HFF-Myc (cell line): ENCODE measurements at places on chromosomes 5 and 9.

- DNase-seq: no peak
Measured at GRCh38 chr5:175162036-175162435, 281.9 kb downstream of the DRD1 start.

GRCh38 chr9:119701651-119702050, 332.4 kb upstream of the BRINP1 start:
- no peak for DNase-seq

GRCh38 chr9:72041775-72042194, 18.6 kb downstream of the C9orf57 start:
- DNase-seq: peak; percentile 89

DNA sequence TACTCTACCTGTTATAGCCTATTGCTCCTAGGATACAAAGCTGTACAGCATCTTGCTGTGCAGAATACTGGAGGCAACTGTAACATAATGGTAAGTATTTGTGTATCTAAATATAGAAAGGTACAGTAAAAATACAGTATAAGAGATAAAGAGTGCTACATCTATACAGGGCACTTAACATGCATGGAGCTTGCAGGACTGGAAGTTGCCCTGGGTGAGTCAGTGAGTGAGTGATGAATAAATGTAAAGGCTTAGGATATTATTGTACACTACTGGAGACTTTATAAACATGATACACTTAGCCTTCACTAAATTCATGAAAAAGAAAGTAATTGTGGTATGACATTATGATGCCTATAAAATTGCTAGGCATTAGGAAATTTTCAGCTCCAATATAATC, 65.5 kb upstream of the OSMR start:
- DNase-seq: no peak

- DNase-seq: no peak
Measured at GRCh38 chr5:107301999-107302398, 368.7 kb downstream of the EFNA5 start.

DNA sequence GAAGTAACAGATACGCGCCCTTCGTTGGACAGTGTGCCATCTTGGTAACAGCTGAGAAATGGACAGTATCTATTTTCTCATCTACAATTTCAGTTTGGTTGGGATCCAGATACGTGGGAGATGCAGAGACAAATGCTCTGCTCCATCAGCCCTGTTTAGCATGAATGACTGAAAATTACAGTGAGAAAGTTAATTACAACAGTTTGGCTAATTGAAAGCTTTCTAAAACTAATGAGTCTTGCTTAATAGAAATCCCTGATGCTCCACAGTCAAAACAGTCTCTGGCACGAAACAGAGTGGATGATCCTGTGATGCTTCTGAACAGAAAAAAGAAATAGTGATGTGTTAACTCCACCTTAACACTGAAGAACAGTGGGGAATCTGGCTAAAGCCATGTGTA, 140.2 kb downstream of the DNAH5 start:
- DNase-seq: no peak

DNA sequence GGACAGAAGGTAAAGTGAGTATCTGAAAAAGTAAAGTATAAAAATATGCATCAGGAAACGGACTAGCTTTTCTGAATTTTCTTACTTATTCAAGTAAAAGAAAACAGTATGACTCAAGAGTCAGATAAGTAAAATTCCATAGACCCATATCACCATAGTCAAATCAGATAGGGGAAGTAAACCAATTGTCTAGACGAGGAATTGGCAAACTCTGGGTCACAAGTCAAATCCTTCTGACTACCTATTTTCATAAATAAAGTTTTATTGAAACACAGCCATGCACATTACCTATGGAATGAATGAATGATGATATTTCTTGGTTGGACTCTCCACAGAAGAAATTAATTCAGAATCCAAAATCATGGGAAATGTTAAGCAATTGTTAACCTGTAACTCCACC, 59.1 kb upstream of the TMC1 start:
- DNase-seq: no peak

DNA sequence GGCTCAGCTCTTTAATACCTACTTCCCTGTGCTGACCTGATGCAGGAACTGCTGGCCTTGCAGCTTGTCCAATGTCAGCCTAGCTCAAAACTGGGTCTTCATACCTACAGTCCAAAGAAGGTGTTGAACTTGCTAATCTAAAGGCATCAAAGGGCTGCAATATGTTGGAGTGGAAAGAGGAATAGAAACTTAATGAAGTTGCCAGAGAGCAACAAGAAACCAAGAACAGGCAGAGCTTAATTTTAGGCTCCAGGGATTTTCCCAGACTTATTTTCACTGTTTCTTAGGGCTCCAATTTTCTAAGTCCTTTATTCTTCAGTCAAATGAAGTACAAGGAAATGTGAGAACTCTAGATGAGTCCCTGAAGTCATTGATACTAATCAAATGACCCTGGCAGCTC, 17.6 kb upstream of the ERCC6L2 start:
- DNase-seq: no peak

DNA sequence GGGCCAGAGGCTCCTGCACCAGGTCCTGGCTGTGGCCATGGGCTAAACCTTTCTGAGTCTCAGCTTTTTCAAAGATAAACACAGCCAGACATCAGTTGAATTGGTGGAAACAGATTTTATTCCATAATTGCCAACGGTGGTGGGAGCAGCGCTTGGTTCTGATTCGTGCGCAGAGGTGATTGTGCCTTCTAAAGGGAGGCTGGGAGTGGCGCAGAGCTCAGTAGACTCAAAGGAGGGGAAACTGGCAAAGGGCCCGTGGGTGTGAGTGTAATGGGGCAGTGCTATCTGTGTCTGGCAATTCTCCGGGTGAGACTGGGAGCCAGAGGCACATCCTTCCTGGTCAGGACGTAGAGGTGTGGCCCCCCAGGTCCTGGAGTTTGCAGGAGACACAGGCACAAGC, 169.4 kb upstream of the PPP1R26 start:
- no peak for DNase-seq

DNA sequence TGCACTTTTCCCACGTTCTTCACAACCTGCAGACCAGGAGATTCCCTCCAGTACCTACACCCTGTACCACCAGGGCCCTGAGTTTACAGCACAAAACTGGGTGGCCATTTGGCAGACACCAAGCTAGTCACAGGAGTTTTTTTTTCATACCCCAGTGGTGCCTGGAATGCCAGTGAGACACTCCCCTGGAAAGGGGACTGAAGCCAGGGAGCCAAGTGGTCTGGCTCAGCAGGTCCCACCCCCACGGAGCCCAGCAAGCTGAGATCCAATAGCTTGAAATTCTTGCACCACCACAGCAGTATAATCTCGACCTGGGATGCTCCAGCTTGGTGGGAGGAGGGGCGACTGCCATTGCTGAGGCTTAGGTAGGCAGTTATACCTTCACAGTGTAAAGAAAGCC, 26.3 kb upstream of the SMC5 start:
- no peak for DNase-seq

DNA sequence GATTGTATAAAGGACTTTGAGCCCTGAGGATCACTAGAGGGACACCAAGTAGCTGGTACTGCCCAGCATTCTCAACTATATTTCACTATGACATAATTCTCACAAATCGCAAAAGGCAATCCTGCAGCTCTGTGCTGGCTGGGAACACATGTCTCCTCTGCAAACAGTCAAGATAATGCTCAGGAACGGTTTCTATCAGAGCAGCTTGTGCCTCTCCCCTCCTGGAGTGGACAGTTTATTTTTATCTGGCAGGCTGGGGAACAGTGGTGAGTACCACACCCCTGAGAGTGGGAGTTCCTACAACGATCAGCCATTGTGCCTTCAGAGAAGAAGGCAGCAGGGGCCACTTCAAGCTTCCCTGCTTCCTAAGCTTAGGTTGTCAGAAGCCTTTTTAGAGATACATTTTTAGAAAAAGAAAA, 65.8 kb downstream of the ERAP1 start:
- no peak for DNase-seq

DNA sequence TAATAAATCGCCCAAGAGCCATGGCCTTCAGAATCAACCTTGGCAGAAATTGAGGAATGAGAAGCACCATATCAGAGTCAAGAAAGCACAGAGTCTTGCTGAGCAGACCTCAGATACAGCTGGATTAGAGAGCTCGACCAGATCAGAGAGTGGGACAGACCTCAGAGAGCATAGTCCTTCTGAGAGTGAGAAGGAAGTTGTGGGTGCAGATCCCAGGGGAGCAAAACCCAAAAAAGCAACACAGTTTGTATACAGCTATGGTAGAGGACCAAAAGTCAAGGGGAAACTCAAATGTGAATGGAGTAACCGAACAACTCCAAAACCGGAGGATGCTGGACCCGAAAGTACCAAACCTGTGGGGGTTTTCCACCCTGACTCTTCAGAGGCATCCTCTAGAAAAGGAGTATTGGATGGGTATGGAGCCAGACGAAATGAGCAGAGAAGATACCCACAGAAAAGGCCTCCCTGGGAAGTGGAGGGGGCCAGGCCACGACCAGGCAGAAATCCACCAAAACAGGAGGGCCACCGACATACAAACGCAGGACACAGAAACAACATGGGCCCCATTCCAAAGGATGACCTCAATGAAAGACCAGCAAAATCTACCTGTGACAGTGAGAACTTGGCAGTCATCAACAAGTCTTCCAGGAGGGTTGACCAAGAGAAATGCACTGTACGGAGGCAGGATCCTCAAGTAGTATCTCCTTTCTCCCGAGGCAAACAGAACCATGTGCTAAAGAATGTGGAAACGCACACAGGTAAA, 4.5 kb downstream of the NFX1 start:
- DNase-seq: no peak

DNA sequence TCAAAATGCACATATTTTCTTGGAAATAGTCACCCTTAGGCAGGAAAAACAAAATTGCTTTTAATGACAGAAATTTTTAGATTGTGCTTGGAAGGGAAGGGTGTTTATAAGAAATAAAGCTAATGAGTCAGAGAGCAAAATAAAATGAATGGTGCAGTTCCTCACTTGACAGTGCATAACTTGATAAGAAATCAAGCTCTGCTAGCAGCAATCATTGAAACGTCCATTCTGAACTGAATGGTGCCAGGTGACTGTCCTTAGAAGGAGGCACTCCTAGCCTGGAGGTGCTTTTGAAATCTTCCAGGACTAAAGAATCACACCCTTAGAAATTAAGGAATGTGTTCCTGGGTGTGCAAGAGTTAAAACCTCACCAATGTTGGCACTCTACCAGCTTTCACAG, 202.5 kb downstream of the EFNA5 start:
- DNase-seq: no peak

GRCh38 chr9:12604164-12604821, 88.9 kb upstream of the TYRP1 start:
- DNase-seq: no peak

- no peak for DNase-seq
Measured at GRCh38 chr9:15295761-15296405, 11.1 kb downstream of the TTC39B start.

- no peak for DNase-seq
Measured at GRCh38 chr5:170619869-170620268, 116.0 kb downstream of the KCNIP1 start.

- no peak for DNase-seq
Measured at GRCh38 chr5:102713278-102713677, 41.8 kb upstream of the PAM start.

- DNase-seq: no peak
Measured at GRCh38 chr5:39648848-39649227, 224.1 kb upstream of the DAB2 start.

DNA sequence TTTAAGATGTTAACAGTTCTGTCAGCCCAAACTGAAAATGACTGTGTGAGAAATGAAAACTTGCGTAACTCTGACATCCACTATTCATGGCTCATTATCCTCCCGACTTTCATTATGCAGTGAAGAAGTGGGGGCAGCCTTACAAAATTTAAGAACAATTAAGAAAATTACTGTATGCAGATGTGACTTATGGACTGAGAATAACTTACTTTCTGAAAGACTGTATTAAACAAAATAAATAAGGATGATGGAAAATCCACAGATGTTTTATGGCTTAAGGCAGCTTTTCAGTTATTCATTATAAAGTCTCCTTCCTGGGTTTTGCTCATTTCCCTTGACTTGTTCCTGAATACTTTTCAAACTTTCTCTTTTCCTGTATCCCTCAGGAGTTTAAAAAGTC, 55.2 kb downstream of the GRIN3A start:
- no peak for DNase-seq

- no peak for DNase-seq
Measured at GRCh38 chr5:97406946-97407676, 224.1 kb upstream of the RIOK2 start.

DNA sequence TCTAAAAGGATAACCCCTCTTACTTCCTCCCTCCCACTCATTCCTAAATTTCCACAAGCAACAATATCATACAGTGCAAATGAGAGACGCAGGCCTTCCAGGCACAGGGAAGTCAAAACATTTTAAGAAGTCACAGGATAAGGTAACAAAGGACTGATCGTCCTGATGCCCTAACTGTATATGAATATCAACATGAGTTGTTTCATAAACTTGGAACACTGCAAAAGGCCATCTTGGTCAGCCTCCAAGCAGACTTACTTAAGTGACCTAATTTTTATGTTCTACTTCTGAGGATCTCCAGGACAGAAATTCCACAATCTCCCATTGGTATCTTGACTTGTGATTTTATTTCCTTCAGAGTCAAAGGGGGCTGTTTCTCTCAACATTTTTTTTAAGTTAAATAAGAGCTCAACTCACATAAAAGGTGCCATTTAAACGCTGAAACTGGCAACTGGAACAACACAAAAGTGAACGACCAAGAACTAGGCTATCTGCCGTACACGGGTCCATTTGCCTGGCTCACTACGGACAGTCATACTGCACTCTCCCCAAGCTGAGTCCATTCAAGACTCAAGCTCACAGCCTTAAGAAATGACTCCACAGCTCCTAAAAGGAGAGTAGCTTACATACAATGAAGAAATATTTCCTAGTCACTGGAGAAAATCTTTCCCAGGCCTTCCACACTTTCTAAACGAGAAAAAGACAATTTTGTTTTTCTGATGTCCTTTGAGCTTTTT, 71.3 kb downstream of the LHFPL2 start:
- no peak for DNase-seq

DNA sequence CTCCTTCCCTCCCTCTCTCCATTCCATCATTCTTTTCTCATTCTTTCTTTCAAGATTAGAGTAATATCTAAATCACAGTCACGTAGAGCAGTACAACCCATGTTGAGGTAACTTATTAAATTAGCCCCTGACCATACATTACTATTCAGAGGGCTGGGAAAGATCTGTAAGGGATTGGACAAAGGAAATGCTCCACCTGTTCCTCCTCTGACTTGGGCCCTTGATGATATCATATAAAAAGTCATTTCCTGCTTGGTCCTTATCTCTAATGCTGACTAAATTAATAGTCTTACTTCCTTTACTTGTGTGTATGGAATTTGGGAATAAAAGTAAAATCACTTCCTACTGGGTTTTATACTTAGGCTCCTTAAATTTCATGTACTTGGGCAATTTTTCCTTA, 40.8 kb downstream of the SNX18 start:
- DNase-seq: no peak

DNA sequence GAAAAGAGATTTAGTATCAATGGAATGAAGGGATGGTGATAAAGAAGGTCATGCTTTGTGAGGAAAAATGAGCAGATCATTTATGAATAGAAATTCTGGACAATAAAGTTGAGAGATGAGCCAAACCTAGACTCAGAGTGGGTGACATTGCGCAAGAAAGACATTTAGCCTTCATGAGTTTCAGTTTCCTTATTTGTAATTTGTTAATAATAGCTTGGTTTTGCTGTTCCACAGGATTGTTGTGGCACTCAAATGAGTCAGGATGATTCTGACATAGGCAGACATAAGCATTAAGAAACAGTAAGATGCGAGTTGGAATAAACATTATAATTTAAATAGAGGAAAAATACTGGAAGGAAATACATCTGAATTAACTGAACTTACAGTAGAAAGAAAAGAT, 34.8 kb downstream of the ITGA2 start:
- no peak for DNase-seq
